ENCODE measurements at places on chromosomes 16 and 17.

- DNase-seq: no peak
Measured at GRCh38 chr17:28533091-28533807, 19.2 kb downstream of the UNC119 start.

DNA sequence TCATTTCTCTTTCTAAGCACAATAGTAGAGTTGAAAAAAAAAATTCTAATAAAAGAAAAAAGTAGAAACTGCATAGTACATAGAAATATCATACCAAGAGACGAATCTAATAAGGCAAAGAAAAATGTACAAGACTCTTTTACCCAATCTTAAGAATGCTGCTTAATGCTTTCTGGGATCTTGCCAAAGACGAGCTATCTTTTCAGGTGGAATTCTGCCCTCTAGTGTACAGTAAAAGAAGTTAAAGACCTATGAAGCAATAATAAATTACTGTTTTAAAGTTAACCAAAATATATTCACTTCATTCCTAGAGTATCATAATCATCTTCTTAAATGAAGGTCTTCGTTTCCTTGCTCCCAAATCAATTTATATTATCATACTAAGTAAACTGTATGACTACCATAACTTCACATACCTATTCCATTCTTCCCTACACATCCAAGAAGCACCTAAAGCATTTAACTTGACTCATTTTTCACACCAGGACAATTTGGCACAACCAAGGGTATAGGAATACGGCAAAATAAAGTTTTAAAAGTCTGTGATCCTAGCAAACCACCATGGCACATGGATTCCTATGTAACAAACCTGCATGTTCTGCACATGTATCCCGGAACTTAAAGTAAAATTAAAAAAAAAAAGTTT lies 47.7 kb downstream of the CFDP1 start:
- peak; percentile 85 for DNase-seq

DNA sequence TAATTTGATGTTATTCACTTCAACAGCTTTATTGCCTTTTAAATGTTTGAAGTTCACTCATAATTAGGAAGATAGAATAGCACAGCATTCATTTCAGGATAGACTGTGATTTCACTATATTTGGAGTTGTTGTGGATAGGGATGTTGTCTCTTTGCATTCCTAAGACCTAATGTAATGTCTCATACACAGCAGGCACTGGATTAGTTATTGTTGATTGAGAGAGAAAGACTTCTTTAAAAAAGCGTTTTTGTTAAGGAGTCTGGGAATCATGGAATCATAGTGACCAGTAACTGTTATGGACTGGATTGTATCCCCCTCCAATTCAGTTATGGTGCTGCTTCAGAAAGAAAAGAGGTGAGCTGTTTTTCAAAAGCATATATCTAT lies 122.0 kb downstream of the USP22 start:
- DNase-seq: no peak

DNA sequence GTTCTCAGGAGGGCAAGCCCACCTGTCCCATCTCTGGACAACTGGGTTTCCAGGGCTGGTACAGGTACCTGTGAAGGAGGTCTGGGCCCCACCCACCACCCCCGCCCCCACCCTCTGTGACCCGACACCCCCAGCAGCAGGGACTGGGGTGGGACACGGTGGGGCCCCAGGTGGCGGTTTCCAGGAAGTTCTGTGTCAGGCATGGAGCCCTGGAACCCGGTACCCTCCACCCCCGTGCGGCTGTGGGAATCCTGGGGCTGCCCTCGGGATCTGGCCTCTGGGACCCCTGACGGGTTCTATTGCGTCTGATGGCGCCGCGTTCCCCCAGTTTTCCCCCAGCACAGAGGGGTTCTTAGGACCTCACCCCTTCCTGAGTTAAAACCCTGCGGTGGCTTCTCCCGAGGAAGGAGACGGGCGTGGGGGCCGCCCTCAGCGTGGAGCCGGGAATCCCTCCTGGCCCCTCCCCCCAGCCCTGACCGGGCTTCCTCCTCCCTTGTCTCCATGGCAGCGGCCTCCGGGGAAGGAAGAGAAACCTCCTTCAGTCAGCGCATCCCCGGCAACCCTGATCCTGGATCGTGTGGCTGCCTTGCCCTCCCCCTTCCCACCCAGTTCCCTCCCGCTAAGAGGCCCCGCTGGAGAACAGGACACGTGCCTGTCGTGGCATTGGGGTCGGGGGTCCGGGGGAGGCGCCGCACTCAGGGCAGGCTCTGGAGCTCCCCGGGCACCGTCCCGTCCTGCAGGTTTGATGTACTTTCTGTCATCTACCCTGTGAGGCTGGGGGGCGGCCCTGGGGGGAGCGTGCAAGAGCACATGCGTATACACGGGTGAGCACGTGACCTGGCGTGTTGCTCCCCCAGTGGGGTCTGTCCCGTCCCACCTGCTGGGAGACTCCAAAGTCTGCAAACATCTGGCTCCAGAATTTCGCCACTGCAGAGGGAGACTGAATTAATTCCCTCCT lies 30.3 kb downstream of the CACNA1H start:
- DNase-seq: peak; percentile 82

GRCh38 chr16:78903843-78904242 lies 696.7 kb downstream of the MAF start:
- DNase-seq: no peak

GRCh38 chr16:81623365-81624102 lies 155.6 kb upstream of the PLCG2 start:
- no peak for DNase-seq

- peak; percentile 41 for DNase-seq
Measured at GRCh38 chr17:44878627-44879221, 20.5 kb downstream of the EFTUD2 start.

GRCh38 chr17:3968886-3969524 lies 4.8 kb upstream of the ATP2A3 start:
- no peak for DNase-seq

GRCh38 chr17:7477392-7478275 lies 1.8 kb downstream of the ZBTB4 start:
- DNase-seq: no peak

GRCh38 chr17:4551141-4551540 lies 4.0 kb downstream of the MYBBP1A start:
- no peak for DNase-seq

- DNase-seq: no peak
Measured at GRCh38 chr16:28495795-28496749, 1.6 kb downstream of the APOBR start.

GRCh38 chr16:88065747-88066142 lies 114.5 kb downstream of the BANP start:
- DNase-seq: no peak

GRCh38 chr17:8292639-8293395 lies 2.4 kb downstream of the SLC25A35 start:
- DNase-seq: no peak

- DNase-seq: no peak
Measured at GRCh38 chr16:65500007-65500406, 378.1 kb upstream of the CDH11 start.

DNA sequence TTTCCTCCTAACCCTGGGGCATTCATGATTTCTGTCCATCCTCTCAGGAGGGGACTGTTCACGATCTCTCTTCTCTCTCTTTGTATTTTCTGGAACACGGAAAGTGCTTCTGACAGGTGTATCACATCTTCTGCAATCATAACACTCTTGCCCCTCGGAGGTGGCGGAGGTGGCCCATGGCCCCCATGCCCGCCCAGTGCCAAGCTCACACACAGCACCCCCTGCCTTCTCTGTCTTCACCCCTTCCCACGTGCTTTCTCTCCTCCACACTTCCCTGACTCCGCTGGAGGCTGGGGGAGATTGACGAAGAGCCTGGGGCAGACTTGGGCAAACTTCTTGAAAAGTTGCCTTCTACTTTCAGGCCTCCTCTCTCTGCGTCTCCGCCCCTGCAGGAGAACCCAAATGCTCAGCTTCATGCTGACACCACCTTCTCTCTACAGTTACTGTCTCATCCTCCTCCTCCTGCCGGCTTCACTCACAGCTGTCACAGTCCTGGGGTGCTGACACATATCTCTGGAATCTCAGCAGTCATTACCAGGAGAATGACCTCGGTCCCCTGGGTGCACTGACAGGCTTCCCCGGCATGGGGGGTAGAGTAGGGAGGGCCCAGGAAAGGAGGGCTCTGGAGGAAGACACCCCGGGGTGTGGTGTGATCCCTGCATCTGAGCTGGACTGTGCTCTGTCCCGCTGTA lies 127.1 kb downstream of the ENGASE start:
- no peak for DNase-seq

DNA sequence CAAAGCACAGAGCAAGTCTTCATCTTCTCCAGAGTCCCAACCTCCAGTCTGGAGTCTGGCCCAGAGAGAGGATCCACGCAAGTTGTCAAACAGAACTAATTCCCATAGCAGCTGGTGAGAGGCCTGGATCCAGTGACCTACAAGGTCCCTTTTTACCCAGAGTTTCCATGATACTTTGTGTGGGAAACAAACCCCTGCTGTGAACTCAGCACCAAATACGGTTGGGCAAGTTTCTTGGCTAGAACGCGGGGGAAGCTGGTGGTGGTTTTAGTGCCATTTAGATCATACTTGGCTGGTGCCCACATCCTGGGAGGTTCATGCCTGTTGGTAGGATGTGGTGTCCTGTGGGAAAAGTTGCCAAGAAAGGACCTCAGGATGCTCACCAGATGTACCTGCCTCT lies 18.1 kb downstream of the TMC7 start:
- DNase-seq: no peak

GRCh38 chr17:79690988-79691836 lies 39.5 kb upstream of the ENPP7 start:
- no peak for DNase-seq

DNA sequence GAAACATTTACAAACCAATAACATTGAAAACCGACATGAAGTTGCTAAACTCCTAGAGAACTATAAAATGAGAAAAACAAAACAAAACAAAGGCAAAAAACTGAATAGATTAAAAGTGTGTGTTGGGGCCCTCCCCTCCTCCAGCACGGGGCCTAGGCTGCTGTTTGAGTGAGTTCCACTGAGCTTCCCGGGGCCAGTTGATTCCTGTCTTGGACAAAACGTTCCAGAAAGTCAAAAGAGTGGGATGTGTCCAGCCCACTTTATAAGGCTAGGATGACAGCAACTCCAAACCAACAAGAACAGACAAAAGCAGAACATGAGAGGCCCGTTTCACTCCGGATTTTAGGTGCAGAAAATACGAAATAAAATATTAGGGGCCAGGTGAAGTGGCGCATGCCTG lies 11.6 kb upstream of the CSNK1D start:
- no peak for DNase-seq

- DNase-seq: no peak
Measured at GRCh38 chr16:29744541-29745101, 1.2 kb downstream of the C16orf54 start.

DNA sequence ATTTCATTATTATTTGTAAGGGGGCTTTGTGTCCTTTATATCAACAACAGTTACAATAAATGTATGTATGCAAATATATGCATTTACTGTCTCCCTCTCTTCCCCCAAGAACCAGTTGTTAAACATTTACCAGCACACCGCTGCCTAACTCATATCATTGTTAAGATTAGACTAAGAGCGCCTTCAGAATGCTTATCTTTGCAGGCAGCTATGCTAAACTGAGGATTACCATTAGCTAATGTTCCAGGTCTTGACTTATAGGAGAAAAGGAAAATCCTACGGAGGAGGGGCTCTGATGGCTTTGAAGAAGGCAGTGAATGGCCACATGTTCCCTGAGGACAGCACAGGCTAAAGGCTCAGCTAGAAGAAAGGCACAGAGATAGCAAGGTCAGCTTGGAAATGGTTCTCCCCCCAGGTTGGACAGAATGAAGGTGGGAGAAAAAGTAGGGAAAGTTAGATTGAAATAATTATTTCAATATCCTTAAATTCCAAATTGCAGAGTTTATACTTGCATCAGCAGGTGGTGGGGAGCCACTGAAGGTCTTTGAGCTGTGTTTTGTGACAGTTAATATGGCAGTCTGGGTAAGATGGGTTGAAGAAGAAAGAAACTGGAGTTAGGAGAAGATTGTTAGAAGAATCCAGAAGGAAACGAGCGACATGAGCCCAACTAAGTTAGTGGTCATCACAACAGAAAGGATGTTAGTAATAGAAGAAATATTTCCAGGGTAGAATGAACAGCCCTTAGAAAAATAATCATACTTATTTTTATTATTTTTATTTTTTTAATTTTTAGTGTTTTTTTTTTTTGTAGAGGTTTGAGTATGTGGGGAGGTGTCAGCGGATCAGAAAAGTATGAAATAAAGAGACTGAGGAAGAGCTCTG lies 87.0 kb upstream of the MAF start:
- no peak for DNase-seq

GRCh38 chr17:68718465-68718864 lies 117.3 kb upstream of the FAM20A start:
- DNase-seq: no peak
